T-helper 2 cell (primary cell): ENCODE measurements at places on chromosomes 6 and 20.

DNA sequence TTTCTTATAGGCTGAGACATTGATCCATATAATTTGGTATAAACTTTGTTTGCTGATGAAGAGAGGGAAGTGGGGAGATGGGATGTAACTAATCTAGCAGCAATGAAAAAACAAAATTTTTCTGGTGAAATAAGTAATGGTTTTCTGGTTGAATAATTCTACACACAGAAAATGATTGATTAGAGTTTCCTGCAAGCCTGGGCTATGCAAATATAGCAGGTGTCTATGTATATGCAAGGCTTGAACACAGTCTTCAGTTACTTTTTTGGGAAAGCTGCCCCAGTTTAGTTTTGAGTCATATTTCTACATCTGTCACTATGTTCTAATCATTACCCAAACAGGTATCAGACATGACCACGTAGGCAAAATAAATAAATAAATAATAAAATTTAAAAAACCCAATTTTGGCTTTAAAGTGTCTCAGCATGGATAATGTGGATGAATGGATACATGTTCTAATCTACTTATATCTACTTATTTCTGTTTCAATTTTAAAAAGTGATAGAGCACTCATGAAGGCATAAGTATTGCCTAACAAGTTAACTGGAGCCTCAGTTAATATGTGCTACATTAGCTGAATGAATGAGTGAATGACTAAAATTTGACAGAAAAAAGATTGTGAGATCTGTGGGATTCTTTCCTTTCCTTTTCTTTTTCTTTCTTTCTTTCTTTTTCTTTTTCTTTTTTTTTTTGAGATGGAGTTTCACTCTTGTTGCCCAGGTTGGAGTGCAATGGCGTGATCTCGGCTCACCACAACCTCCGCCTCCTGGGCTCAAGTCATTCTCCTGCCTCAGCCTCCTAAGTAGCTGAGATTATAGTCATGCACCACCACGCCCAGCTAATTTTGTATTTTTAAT, 37.2 kb upstream of the TFB1M start:
- DNase-seq, result no peak

- DNase-seq, result no peak
Observed at GRCh38 chr20:37152284-37152683, 26.8 kb upstream of the RPN2 start.

- DNase-seq, result no peak
Observed at GRCh38 chr6:106939208-106939607, 35.3 kb downstream of the CD24 start.

DNA sequence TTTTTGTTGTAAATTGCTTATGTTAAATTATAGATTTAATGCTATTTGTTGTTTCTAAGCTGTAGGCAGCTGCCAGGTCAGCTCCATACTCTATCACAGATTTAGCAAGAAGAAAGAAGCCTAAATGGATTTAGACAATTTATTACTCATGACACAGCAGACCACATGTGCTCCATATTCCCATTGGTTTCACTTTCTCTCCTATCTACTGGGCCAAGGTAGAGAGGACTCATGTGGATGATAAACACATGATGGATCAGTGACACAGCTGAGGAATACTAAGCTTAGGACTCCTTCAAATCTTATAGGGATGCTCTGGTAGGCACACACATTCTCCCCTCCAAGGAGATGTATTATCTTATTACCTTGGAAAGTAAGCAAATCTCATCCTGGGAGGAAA, 553.0 kb upstream of the ADGRB3 start:
- DNase-seq, result no peak

- DNase-seq, result no peak
Observed at GRCh38 chr20:11332381-11332780, 585.3 kb upstream of the BTBD3 start.

DNA sequence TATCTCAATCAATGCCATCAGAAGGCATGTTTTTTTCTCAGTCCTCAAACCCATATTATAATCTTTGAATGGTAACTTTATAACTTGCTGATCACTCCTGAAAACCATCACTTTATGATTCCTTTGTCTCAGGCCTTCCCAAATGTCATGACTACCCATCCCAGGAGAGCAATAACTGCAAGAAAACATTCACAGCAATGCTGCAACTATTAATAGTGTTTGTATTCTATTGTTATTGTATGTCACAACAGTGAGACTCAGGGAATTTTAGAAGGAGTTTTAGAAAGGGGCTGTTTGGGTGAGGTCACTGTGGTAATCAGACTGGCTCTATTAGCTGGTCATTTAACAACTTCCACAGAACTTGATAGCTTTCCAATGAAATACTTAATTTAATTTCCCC, 301.4 kb upstream of the TBX18 start:
- DNase-seq, result no peak

- DNase-seq, result no peak
Observed at GRCh38 chr6:792662-793061, 99.7 kb upstream of the EXOC2 start.

DNA sequence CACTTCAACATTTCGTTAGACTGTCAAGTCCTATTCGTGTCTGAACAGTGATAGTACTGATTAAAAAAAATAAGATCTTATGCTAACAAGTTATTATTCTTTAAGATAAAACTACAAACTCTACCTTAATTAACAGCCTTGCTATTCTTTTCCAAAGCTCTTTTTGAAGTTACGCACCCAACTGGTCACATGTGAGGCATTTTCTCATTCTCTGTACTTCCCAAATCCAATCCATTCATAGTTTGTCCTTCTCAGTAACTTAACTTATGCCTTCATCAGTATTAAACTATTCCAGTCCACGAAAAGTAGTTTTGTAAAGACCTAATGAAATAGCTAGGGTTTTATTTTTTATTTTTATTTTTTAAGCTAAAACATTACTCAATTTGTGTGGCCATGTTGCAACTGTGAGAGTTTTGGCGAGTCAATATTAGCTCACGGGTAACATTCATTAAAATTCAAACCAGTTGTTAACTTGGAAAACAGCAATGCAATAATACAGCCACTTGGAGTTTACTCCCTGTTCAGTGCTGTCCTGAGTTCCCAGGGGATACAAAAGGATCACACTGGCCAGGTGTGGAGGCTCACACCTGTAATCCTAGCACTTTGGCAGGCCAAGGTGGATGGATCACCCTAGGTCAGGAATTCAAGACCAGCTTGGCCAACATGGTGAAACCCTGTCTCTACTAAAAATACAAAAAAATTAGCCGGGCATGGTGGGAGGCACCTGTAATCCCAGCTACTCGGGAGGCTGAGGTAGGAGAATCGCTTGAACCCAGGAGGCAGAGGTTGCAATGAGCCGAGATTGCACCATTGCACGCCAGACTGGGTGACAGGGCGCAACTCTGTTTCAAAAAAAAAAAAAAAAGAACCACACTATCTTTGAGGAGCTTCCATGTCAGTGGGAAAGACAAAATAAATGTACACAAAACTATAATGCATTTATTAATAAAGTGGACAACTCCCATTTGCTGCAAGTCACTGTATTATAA, 27.9 kb upstream of the EEF1A1 start:
- DNase-seq, result no peak

DNA sequence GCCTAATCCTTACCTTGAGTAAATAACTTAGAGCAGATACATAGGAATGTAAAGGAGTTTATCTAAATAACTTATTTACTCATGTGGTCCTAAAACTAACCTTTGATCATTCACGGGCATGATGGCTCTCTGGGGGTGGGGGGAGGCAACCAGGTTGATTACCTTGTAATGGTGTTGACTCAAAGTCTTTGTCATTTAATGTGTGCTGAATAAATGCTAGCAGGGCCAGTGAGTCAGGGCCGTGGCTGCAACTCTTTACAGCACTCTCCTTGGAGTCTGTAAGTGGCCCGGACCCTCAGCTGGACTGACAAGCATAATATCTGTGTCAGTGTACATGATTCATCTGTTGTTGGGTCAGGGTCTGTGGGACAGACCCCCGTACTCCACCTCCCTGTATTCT, 203.0 kb downstream of the EPM2A start:
- DNase-seq, result no peak

GRCh38 chr6:389622-390021, 1.9 kb upstream of the IRF4 start:
- no peak for DNase-seq

GRCh38 chr6:3353939-3354338, 95.2 kb downstream of the PSMG4 start:
- DNase-seq, result no peak

- DNase-seq, result no peak
Observed at GRCh38 chr6:32922083-32922482, 18.7 kb downstream of the HLA-DMB start.

DNA sequence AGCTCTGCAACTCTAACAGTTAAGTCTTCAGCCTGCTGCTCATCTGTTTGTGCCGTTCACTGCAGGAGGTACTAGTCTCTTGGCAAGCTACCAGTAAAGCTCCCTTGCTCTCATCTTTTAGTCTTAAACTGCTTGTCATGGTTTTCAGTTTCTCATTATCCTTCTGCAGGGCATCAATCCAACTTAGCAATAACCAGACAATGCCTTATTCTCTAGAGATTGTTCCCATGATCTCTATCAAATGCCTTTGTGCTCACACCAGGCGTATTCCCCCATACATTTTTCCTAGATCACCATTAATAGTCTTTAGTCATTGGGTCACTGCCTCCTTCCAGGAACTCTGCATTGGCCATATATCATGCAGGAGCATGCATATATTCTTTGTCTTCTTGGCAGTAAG, 171.3 kb downstream of the GRM1 start:
- no peak for DNase-seq

- peak; percentile 30 for DNase-seq
Observed at GRCh38 chr6:151374036-151374683, 17.2 kb downstream of the ZBTB2 start.

DNA sequence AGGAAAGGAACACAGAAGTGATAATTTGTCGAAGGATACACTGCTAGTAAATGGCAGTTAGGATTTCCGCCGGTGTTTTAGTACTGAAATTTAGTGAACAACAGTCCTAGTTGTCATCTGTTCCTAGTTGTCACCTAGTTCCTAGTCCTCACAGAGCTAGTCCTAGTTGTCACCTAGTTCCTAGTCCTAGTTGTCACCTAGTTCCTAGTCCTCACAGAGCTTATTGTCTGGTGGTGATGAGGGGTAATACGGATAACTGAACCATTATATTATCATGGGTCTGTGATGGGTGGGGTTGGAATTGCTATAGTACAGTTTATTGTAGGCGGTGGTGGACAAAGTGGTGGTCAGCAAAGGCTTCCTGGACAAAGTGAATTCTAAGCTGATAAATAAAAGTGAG, 1.8 kb downstream of the SNRNP48 start:
- no peak for DNase-seq

- DNase-seq, result no peak
Observed at GRCh38 chr6:53833155-53833554, 38.4 kb downstream of the LRRC1 start.

DNA sequence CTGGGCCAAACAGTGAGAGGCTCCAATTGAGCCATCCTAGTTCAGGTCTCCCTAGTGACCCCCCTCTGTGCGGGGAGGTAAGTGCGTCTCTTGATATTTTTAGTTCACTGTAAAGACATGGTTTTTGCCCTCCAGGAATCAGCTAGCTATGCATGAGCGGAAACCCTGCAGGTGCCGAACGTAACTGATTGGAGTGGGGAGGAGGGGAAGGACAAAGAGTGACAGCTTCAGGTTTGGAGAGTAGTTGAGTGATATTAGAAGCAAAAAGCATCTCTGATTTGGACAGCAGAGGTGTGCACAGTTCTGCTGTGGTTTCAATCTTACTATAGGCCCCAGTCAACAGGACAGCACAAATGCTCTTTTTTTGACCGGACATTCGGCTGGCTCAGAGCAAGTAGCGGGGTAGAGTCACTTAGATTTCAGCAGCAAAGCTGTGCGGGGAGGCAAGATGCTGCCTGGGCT, 31.8 kb downstream of the TBC1D7 start:
- DNase-seq, result no peak

DNA sequence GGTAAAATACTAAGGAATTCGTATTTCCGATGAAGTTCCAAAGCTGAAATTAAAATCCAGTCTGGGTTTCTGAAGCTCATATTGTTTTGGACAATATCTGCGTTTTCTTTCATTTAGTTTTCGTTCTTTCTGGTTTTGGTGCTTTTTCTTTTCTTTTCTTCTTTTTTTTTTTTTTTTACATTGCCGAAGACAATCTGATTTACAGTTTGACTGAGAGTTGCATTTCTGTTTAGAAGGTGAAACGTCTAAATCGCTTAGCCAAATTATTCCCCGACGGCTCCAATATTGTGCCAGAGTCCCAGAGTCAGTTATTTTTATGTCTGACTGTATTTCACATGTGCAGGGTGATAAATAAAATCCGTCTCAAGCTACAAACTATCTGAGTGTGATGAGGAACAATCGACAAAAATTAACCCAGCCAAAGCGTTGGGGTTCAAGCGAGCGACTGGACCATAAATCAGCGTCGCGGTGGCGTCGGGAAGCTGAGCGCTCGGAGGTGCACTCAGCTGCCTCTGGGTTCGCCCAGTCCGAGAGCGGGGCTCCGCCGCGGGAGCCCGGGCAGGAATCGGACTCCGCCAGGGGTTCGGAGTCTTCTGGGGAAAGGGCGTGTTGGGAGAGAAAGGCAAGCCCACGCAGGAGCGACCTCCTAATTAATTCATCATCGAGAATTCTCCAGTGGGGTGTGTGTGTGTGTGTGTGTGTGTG, 8.2 kb upstream of the TBX18 start:
- no peak for DNase-seq

- peak; percentile 42 for DNase-seq
Observed at GRCh38 chr6:33314515-33314942, 651 bp upstream of the TAPBP start.

- no peak for DNase-seq
Observed at GRCh38 chr6:14371530-14371929, 254.0 kb downstream of the CD83 start.

DNA sequence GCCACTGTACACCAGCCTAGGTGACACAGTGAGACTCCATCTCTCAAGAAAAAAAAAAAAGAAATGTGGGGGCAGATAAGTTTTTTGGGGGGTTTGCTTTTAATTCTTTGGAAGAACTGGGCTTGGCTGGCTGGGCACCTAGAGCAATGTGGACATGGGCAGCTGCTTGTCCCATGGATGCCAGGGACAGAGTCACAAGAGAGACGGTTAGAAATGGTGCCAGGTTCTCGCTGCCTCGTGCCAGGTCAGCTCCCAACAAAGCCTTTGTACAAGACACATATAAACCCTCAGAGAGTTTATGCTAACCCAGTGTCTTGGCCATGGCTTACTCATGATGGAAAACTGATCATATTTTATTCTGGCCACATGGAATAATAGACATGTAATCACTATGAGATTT, 76.2 kb upstream of the ESR1 start:
- no peak for DNase-seq

- DNase-seq, result no peak
Observed at GRCh38 chr20:40431112-40431511, 257.9 kb downstream of the MAFB start.

- no peak for DNase-seq
Observed at GRCh38 chr6:132133736-132134445, 182.7 kb upstream of the CCN2 start.
